Motor neuron (in vitro differentiated cells): ENCODE measurements at places on chromosomes 5 and 9. TPM values are rescaled to one million over a fixed set of nuclear protein-coding genes. Genes with fewer than 3 reads are reported as not detected.

Gene PCDHGA1
- total RNA-seq = 0.59 and 0.81 TPM in 2 replicates

Gene NUTM2G
- 1.1 and 1.3 TPM in 2 replicates for total RNA-seq

Gene ZDHHC11
- 7.8 and 11.3 TPM in 2 replicates for total RNA-seq

Gene SOX30
- total RNA-seq = 0.33 and 0.63 TPM in 2 replicates

Gene ENTPD8
- 0.22 and 0.66 TPM in 2 replicates for total RNA-seq

Gene TESK1
- 24.9 and 26.0 TPM in 2 replicates for total RNA-seq

Gene HK3
- 0.15 TPM in 1 of 2 replicates, not detected in the other for total RNA-seq

Gene SPATA31E1
- total RNA-seq = 0.73 and 0.76 TPM in 2 replicates

Gene ZNF474
- 15.9 and 17.2 TPM in 2 replicates for total RNA-seq

Gene PCSK1
- 0.43 and 0.61 TPM in 2 replicates for total RNA-seq

Gene CATSPER3
- total RNA-seq = 0.27 and 0.46 TPM in 2 replicates

Gene SUSD3
- total RNA-seq = 0.41 and 0.86 TPM in 2 replicates

Gene ACOT12
- total RNA-seq = 0.36 and 1.9 TPM in 2 replicates

Gene C5orf52
- 0.56 TPM in 1 of 2 replicates, not detected in the other for total RNA-seq

Gene SPATA31A3
- total RNA-seq = 0.11 and 0.46 TPM in 2 replicates

Gene PALM2AKAP2
- 0.19 and 0.22 TPM in 2 replicates for total RNA-seq

Gene ARHGEF28
- 16.0 and 17.1 TPM in 2 replicates for total RNA-seq

Gene LCN2
- 0.41 TPM in 1 of 2 replicates, not detected in the other for total RNA-seq

Gene TSSK1B
- total RNA-seq = 0.27 and 0.46 TPM in 2 replicates

Gene WWC1
- 5.3 and 7.7 TPM in 2 replicates for total RNA-seq

Gene ELAVL2
- total RNA-seq = 128 and 129 TPM in 2 replicates

Gene MCIDAS
- 0.23 TPM in 1 of 2 replicates, not detected in the other for total RNA-seq

Gene BARHL1
- total RNA-seq = 0.16 TPM in 1 of 2 replicates, not detected in the other

Gene PTCD2
- total RNA-seq = 9.8 and 13.2 TPM in 2 replicates

Gene AQP7
- 2.8 and 3.0 TPM in 2 replicates for total RNA-seq

Gene PHF2
- 21.3 and 21.6 TPM in 2 replicates for total RNA-seq

Gene ADAMTS19
- 2.4 and 3.7 TPM in 2 replicates for total RNA-seq

Gene SYK
- 0.05 and 0.47 TPM in 2 replicates for total RNA-seq
